ENCODE measurements at places on chromosomes 3 and 15.

GRCh38 chr15:89323825-89324224 is 10.8 kb downstream of the POLG start:
- no peak for DNase-seq

DNA sequence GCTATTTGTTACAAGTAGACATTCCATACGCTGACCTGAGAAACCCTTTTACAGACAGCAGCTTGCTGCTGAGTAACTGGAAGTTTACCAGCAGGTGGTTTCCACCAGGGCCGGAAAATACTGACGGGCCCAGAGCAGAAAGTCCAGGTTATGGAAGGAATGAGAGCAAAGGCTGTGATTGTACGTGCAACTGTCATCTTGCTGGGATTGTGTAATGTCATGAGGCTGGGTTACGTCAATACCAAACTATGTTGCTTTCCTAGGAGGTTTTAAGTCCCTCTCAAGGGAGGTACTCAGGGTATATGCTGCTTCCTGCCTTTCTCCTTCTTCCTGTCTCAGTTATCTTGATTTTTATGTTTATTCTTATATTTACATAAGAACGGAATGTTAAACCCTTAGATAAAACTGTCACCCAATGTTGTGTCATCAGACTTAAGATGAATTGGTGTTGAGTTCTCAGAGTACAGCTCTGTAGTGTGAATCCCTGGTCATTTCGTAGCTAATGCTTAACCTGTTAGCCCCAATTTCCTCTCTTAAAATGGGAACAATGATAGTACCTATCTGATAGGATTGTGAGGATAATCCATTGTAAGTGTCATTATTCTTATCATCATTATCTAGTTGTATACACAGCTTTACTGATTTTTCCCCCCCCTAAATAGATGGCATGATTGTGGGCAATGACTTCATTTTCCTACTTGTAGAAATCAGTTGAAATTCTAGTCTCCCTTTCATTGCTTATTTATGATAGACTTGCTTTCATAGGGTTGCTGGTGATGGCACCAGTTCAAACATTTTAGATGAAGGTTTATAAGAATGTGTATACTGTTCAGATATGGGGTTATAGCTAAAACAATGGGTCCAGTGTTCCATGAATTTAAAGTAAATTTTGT is 101.4 kb downstream of the FNDC3B start:
- no peak for DNase-seq

- no peak for DNase-seq
These were observed 31.5 kb upstream of the TFDP2 start for GRCh38 chr3:142180761-142181362.

GRCh38 chr15:42146551-42147430 is 9.6 kb downstream of the PLA2G4F start:
- DNase-seq: no peak

- no peak for DNase-seq
These were observed 34.8 kb upstream of the PFN2 start for GRCh38 chr3:150005243-150006112.

- no peak for DNase-seq
These were observed 237.6 kb upstream of the NDN start for GRCh38 chr15:23924686-23925085.

GRCh38 chr3:66038384-66038725 is 363 bp downstream of the MAGI1 start:
- DNase-seq: no peak

DNA sequence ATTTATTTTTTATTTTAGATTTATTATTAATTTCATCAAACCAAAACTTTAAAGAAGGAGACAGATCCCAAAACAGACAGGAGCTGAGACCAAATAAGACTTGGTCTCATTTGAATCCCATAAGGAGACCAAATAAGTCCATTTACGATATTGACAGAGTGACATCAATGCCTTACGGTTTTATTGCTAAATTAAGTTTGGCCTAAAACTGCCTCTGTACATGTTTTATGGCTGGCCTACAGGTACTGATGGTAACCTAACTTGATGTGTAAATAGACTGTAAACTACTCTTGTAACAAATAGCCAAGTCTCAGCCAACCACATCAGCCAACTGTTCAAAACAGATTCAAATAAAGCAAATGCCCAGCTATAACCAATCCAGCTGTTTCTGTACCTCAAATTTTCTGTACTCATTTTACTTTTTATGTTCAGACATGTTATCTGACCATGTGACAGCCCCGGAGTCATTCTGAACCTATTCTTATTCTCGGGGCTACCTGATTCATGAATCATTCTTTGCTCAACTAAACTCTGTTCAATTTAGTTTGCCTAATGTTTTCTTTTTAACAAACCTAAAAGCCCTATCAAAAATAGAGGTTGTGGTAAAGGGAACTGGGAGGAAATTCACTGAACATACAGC is 89.4 kb upstream of the CDAN1 start:
- no peak for DNase-seq

GRCh38 chr3:71281280-71281679 is 302.2 kb downstream of the FOXP1 start:
- no peak for DNase-seq

DNA sequence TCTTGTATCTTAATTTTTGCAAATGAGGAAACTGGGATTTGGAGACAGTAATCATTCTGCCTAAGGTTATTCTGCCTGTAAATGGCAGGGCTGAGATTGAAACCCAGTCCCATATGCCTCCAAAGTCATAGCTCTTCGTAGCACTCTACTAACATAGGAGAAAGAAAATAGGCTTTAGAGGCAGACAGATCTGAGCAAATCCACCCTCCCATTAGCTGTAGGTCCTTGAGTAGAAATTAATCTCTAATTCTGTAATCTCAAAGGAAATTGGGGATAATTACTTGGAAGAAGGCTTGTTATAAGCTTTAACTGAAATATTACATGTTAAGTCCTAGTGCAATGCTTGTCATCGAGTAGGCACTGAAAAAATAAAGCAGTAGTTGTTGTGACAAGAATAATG is 252.1 kb upstream of the PEX5L start:
- DNase-seq: no peak

- no peak for DNase-seq
These were observed 10.3 kb downstream of the PIK3CA start for GRCh38 chr3:179158336-179159039.

DNA sequence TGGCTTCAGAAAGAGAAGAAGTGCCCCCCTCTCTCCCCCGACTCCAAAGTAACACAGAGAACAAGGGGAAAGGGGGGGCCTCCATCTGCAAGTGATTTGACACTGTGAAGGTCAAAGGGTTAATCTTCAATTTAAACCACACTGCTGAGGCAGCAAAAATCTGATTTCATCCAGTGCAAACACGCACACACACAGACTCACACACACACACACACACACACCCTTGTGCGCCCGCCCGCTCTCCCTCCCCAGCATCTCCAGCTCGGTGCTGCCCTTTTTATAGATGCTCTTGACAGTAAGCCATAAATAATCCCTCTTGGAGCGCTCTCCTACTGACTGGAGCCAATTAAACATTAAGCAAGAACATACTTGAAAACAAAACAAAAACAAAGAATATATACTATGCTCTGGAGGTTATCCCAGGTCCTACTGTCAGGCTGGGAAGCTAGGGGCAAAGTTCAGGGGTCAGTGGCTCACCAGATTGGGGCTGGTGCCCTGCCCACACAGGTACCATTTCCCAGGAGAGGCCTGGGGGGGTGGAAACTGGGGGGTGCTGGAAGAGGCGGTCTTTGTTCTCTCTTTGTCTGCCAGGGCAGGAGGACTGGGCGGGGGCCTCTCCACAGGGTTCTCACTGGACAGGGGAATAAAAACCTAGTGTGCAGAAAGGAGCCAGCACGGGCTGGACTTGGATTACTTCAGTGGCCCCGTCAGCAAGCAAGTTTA is 16.3 kb downstream of the BMF start:
- no peak for DNase-seq

DNA sequence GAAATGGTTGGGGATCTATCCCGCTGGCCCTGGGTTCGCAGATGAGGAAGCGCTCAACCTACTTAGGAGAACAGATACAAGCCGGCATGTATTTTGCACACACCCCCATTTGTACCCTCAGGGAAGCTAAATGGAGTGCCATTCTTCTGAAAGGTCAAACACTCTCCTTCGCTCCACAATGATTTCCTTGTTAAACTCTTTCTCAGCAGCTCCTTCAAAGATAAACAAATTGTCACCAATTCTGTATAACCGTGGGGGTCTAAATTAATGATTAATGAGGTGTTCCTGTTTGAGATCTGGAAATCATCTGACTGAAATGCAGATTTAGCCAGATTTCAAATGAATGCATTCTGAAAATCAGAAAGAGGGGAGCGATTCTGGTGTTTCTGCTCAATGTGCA is 124.0 kb downstream of the MEGF11 start:
- DNase-seq: no peak

DNA sequence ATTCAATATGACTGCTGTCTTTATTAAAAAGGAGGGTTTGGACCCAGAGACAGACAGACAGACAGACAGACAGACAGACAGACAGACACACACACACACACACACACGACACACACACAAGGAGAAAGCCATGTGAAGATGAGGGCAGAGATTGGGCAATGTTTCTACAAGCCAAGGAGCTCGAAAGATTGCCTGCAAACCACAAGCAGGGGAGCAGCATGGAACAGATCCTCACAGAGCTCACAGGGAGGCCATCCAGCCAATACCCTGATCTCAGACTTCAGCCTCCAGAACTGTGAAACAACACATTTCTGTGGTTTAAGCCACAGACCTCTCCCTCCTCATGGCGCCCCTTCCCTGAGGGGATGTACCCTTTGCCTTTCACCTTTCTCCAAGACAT is 35.8 kb upstream of the ABHD2 start:
- DNase-seq: no peak

DNA sequence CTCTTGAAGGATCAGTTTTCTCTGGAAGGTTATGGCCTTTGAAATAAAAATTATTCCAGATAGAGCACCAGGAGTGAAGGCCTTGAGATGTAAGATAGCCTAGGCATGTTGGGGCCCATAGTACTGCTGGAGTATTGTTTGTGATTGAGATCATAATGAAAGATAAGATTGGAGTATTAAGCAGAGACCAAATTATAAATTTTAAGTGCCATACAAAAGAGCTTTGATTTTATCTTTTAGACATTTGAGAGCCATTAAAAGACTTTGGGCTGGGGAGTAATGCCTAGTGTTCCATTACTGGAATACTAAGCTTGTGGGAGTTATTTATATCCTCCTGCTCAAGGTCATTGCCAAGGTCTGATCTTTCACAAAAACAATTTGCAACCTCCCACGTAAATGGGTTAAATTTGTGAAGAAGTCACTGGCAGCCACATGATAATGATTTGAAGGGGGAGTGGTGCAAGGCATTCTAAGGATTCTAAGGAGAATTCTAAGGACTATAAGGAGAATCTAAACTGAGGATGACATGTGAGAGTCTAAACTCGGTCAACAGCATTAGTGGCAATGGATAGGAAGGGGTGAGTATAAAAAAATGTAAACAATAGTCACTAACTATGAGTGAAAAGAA is 12.8 kb downstream of the ELL3 start:
- no peak for DNase-seq

DNA sequence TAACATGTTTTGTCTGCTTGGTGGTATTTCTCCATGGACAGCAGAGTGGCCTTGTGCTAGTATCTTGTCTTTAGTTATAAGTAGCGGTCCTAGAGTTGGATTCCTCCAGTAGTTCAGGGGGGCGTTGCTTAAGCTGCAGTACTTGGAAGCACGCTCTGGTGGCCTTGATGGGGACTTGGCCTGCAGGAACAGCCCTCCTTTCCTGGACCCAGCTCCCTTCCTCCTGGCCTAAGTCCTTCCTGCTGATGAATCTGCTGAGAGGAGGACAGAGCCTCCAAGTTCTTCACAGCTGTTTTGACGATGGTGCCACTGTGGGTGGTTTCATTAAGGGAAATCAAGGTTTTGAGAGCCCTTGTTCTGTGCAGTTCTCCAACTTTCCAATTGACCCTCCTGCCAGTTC is 38.6 kb upstream of the SEC22A start:
- DNase-seq: no peak

- no peak for DNase-seq
These were observed 165.6 kb downstream of the APBA2 start for GRCh38 chr15:29051422-29051821.

- DNase-seq: no peak
These were observed 660 bp upstream of the RTF1 start for GRCh38 chr15:41416128-41416741.

DNA sequence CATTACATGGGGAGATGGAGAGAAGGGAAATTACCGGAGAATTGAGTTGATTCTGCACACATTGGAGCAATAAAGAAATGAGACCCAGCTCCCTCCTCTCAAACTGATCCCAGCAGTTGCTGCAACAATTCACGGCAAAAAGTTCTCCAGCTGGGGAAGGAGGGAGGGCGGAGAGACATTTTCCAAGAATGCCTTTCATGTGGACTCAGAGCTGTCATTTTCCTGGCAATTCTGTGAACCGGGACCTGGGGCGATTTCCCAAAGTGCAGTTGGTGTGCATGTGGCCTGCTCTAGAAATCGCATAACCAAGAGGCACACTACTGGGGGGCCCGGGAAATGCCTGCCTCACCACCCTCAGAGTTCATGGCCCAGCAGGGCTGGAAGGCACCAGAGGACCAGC is 48.7 kb upstream of the IREB2 start:
- no peak for DNase-seq

- DNase-seq: no peak
These were observed 62.8 kb downstream of the ISG20 start for GRCh38 chr15:88701561-88702095.

DNA sequence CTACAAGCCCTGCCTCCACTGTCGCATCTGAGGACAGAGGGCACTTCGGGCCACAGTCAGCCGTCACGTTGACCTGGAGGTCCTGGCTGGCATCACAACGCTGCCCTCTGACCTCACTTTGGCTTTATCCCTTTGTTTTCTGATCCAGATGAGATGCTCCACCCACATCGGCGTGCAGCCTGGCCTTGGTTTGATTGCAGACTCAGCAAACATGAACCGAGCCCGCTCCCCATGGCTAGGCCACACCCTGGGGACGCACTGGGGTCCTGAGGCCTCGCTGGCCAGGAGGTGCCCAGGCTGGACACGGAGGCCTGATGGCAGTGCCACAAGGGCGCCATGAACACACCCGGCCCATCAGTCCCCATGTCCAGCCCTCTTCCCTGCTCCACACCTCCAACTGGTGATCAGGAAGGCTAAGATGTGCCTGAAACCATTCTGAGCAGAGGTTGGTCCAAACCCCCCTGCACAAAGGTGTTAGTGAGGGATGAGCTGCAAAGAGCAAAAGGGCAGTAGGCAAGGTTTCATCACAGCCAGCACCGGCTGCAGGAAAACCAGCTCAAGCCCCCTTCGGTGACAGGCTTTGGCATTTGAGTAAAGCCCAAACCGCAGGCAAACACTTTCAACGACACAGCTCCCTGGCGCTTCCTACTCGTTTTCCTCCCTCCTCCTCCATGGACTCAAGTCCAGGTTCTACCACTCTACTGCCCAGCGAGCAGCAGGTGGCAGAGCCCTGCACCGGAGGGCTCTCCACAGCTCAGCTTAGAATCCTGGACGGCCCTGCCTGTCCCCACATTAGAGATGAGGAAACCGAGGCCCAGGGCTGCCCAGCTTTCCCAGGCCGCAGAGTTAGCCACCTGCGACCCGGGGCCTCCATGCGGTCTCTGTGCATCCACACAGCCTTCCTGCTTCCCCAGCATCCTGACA is 165.8 kb downstream of the NUP210 start:
- no peak for DNase-seq

GRCh38 chr15:55782901-55783300 is 39.9 kb upstream of the PRTG start:
- DNase-seq: no peak
